Hindlimb muscle (tissue), 1 donor: ENCODE measurements at places on chromosomes 2 and 18.

DNA sequence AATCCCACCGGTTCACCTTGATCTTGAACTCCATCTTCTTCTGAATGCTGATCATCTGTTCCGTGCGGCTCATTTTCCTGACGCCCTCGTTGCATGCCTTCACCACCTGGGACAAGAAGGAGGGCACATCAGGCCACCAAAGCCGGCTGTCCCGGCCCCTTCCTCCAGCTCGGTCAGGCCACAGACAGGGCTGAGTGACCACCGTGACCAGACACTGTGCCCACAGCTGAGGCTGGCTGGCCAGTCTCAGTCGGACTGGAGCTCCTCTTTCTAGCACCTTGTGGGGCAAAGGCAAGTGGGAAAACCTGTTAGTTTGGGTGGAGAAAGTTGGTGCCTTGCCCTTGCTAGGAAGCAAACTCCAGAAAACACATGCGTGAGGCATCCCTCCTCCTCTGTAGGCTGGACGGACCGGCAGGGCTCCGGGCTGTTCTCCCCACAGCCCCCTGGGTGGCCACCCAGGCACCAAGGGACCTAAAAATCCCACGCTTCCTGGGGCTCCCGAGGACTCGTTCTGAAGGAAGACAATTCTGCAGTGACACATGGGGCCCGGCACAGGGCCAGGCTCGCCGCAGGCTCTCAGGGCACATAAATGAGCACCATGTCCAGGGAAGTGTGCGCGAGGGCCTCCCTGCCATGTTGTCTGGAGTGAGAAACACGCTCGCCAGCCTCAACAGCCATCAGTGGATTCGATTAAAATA, 15.3 kb downstream of the SNORC start:
- DNase-seq = no peak

GRCh38 chr2:239800785-239801386, 224.3 kb downstream of the NDUFA10 start:
- no peak for DNase-seq

GRCh38 chr2:189661957-189662321, 680 bp downstream of the ASNSD1 start:
- DNase-seq = no peak

- no peak for DNase-seq
Measured at GRCh38 chr2:223954401-223954800, 2.9 kb upstream of the MRPL44 start.

GRCh38 chr18:42131930-42132244, 176.9 kb downstream of the PIK3C3 start:
- DNase-seq = no peak

GRCh38 chr2:17578466-17578928, 38.0 kb downstream of the VSNL1 start:
- DNase-seq = no peak

DNA sequence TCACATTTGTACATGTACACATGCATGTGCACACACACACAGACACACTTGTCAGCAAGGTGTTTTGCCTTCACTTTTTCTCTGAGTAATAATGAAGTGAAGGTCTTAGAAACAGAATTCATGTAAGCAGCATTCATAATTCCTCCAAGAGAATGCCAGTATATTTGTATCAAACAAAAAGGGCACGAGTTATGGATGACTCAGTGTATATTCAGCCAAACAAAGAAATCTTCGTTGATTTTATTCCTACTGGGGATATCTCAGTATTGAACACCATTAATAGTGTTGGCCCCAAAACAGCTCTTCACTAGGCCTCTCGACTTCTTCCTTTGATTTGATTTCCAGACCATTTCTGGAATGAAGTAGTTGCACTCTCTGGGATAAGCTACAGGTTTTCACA, 125.3 kb downstream of the PIK3C3 start:
- no peak for DNase-seq

- no peak for DNase-seq
Measured at GRCh38 chr2:20666005-20666303, 990 bp upstream of the GDF7 start.

GRCh38 chr2:197838036-197838435, 33.6 kb downstream of the PLCL1 start:
- DNase-seq = no peak

DNA sequence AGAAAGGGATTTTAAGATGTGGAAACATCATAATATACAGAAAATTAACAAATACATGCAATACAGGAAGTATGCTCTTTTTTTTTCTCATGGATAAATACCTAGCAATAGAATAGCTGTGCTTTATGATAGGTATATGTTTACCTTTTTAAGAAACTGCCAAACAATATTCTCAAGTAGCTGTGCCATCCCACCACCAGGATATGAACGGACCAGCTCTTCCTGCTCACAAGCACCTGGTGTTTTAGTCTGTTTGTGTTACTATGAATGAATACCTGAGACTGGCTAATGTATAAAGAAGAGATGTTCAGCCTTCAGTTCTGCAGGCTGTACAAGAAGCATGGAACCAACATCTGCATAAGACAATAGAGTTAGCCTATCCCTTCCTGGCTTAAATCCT, 19.9 kb upstream of the UGT1A8 start:
- no peak for DNase-seq

- DNase-seq = no peak
Measured at GRCh38 chr2:72841462-72842125, 15.8 kb upstream of the EXOC6B start.

- peak; percentile 39 for DNase-seq
Measured at GRCh38 chr2:54274781-54275242, 18.8 kb upstream of the TSPYL6 start.

DNA sequence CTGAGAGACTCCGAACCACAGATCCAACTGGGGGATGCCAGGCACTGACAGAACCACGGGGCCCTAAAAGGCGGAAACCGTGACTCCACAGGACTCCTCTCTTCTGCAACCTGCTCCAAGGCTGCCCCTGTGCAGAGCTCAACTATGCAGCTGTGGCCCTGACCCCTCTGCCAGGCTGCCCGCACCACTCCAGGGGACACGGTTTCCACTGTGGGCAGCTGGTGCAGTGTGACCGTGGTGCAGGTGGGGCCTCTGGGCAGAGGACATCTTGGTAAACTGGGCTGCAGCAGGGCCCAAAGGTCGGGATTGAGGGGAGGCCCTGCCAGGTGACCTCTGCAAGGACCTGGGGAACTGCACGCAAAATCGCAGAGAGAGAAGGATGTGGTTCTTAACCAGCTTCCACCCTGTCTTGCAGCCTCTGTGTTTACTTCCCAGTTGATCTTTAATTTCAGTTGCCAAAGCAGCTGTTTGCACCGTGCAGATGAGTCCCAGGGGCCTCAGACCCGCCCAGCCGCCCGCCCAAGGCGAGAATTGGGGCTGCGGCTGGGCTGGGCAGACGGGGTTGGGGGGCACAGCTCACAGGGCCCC, 104.6 kb upstream of the CTDP1 start:
- DNase-seq = no peak

- DNase-seq = no peak
Measured at GRCh38 chr2:190986221-190986953, 27.6 kb downstream of the STAT1 start.

DNA sequence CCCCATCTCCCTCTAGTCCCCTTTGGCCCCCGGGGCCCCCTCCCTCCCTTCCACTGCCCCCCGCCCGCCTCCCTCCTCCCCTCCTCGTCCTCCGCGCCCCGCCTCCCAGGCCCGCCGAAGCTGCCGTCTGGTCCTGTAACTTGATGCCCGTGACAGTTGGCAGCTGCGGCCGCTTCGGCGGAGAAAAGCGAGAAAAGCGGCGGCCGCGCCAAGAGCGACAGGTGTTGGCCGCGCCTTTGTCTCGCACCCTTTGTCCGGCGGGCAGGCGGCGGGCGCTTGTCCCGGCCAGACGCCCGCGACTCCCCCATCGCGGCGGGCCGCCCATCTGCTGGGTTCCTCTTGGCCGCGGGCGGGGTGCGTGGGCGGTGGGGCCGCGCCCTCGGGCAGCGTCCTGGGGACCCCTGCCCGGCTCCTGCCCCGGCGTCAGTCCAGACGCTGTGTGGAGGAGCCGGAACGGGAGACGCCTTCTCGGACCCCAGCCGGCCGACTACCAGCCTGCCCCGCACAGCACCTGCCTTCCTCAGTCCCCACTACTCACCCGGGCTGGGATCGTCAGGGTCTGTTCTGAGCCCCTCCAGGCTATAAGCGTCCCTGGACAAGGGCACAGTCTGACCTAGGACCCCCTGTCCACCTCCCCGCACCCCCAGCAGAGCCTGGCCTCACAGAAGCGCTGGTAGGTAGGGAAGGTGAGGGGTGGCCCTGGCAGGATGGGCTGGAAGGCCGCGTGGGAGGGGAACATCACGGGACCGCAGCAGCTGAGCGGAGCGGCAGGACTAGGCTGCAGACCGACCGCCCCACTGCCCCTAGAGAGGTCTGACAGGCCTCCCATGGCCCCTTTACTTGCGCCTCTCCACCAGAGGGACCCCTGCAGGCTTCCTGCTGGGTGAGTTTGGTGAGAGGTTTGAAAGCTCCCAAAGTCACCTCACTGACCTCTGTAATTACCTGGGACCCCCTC, 1.2 kb upstream of the HES6 start:
- DNase-seq = peak; percentile 72

- no peak for DNase-seq
Measured at GRCh38 chr2:203083328-203083727, 68.7 kb downstream of the NBEAL1 start.

DNA sequence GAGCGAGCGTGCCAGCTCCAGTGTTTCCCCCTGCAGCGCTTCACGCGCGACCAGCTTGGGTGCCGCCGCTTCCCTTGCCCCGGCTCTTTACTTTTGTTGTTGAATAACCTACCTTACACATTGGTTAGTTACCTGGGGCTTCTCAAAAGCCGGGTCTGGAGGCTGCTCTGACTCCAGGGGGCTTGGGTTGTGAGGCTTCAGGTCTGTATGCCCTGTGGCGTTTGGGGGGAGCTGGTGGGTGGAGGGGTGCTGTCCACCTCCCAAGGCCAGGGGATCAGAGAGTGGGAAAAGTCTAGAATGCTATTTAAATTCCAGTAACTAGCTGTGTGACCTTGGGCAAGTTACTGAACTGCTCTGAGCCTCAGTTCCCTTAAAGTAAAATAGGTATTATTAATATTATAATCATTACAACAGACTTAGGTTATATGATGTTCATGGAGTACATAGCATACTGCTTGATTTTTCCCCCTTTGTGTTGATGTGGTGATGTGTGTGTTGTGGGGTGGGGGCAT, 770 bp downstream of the LYPD6B start:
- DNase-seq = no peak

DNA sequence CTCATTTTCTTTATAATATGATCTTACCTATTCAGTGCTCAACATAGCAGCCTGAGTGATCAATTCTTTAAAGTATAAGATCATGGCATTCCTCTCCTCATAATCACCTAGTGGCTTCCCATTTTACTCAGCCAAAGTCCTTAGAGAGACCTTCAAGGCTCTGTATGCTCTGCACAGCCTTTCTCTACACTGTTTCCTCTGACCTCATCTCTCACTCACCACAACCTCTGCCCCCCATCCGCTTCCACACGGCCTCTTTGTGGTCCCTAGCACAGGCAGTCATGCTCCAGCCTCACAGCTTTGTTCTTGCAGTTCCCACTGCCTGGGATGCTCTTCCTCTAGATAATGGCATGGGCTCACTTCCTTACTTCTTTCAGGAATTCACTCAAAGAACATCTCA, 109.2 kb downstream of the HIBCH start:
- DNase-seq = no peak
